Caki2 (cell line): ENCODE measurements at places on chromosomes 1 and 21. TPM values are rescaled to one million over a fixed set of nuclear protein-coding genes. Genes with fewer than 3 reads are reported as not detected.

C2CD2 gene
- 11.7 and 19.7 TPM in 2 replicates for total RNA-seq

GRCh38 chr1:208782186-208782585, 538.0 kb upstream of the PLXNA2 start:
- no peak for DNase-seq

- DNase-seq: no peak
These were observed 795 bp downstream of the SYT2 start for GRCh38 chr1:202709276-202710041.

GRCh38 chr21:45417951-45418300, 13.0 kb downstream of the COL18A1 start:
- DNase-seq: no peak

DNA sequence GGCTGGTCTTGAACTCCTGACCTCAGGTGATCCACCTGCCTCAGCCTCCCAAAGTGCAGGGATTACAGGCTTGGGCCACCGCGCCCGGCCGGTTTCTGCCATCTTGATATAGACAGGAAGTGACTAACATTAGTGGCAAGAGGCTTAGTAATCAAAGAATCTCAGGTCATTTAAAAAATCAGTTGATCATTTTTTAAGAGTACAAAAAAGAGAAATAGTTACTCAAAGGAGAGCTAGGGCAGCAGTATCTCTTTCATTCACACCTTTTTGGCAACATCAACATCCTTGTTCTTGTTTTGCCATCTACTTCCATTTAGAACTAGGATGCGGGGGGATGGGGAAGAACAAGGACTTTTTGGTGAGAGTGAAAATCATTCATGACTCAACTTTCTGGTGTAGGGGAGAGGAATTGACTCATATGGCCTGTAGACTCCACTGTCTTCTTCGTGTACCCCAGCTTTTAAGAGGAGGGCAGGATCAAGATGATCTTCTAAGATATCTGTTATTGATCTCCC, 8.8 kb downstream of the FCRLB start:
- DNase-seq: no peak

DNA sequence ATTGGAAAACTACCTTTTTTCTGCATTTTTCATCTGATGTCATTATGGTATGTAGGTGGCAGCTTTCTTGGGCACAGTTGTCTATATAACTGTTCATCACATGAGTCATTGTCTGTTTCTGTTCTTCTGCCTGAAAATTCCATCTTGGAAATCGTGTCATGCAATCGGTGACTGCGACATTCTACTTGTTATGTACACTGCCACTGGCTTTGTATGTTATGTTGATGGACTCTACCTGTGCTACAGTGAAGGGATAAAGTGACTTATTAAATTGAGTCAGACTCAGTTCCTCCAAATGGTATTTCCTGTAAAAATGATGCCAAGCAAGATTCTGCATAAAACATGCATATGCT, 8.6 kb downstream of the SMAP2 start:
- no peak for DNase-seq
